Activated CD4-positive, alpha-beta memory T cell treated with anti-CD3 and anti-CD28 coated beads for 36 hours (primary cell): ENCODE measurements at places on chromosomes 5 and 9. TPM values are rescaled to one million over a fixed set of nuclear protein-coding genes. Genes with fewer than 3 reads are reported as not detected.

DNA sequence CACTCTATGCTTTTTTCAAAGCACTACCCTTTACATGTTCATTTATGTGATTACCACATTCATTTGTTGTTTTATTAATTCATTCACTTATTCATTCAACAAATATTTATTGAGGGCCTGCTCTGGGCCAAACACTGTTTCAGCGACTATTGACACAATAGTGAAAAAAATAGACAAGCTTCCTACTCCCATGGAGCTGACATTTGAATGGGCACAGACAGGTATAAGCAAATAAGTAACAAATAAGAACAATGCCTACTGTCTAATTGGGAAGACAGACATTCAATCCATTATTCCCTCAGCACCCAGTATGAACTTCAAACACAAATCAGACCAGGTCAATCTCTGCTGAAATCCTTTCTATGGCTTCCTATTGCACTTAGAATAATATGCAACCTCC is 156.9 kb upstream of the NR3C1 start:
- DNase-seq: no peak

DNA sequence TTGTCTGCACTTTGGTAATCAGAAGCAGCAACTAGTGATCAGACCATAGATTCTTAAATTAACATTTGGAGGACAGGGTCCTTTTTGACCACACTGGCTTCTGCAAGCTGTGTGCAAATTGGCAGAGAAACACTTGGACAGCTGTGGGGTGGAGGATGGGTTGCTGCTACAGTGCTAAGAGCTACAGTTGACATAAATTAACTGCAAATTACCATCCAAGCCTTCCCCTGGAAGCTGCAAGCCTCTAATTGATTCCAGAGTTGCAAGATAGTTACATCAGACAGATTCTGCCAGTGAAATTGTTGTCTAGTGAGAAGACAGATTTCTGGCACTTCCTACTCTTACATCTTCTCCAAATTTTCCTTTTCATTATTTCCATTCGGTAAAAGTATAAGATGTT is 517.7 kb downstream of the DIRAS2 start:
- DNase-seq: no peak

DNA sequence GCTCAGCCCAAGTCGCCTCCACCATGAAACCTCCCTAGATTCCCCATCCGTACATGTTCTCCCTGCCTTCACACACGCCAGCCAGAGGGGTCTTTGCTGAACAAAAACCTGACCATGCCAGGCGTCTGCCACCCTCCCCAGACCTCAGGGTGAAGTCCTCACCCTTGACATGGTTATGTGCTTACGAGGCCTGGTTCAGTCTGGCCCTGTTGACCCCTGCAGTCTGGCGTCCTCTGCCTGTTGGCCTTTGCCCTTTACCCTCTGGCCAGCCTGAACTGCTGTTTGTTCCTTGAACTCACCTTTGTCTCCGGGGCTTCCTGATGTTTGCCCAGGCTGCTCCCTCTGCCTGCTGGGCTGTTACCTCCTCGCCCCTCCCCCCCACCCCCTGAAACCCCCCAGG is 29.8 kb downstream of the NCS1 start:
- DNase-seq: no peak

DNA sequence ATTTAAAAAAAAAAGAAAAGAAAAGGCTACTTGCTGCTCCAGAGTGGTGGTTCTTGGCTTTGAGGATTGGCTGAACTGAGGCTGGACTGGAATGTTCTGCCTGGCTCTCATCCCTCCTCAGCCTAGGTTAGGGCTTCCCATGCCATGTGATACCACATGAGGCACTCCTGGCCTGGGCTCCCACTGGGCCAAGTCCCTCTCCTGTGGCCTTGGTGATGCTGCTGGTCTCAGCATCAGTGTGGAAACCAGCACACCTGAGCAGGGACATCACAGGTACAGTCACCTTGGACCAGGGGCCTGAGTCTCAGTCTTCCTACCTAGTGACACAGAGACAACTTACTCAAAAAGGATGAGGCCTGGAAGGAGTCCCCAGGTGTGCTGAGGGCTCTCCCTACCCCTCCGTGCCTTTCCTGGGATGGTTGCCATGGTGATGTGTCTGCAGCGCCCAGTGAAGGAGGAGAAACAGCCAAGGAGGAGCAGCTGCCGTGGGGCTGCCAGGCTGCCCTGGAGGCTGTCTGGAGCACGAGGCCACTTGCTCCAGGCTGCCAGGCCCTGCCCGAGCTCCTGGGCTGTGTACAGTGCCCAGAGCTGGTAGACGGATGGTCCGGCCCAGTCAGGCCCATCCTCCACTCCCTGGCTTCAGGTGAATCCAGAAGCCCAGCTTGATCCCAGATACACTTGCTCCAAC is 71.0 kb downstream of the WNK2 start:
- no peak for DNase-seq

- DNase-seq: no peak
Observed at GRCh38 chr9:92439921-92440750, 15.9 kb upstream of the OMD start.

DNA sequence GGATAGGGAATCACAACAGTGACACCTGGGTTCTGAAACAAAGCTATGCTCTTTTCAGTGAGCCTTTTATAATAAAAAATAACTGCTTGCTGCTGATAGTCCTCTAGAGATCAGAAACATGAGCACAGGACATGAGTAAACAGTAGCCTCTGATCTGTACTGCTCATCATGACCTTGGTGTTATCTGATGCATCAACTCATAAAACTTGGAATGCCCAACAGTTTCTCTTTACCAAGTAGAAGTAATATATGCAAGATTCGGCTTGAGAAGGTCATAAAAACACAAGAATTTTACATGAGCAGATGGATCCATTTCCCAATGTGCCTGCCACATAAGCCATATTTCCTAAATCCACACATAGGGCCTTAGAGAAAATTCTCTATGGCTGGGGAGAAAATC is 318.3 kb upstream of the GRAMD2B start:
- DNase-seq: no peak

NANS gene
- 48.4 TPM for total RNA-seq

SLC23A1 gene
- 1.4 TPM for total RNA-seq

DNA sequence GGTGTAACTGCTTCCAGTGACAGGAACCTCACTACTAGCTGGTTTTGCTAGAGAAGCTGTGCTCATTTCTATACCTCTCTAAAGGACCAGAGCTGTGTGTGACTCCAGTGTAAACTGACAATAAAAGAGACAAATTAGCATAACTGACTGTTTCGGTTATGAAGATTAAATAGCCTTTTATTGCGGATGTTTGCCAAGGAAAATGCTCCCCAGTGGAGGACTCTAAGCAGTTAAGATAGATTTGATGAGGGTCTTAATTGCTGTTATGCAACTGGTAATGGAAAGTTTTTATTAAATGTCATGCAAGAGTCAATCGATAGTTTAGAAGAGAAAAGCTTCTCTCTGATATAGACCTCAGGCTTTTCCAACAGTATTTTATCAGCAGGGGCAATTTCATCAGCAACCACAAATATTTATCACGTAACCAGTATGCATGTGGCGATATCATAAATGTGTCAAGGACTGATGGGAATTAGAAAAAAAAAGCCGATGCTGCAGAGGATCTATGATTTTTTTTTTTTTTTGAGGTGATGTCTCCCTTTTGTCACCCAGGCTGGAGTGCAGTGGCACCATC is 275.2 kb upstream of the DMAC1 start:
- DNase-seq: no peak

- no peak for DNase-seq
Observed at GRCh38 chr5:178673801-178674295, 47.0 kb upstream of the CLK4 start.

DNA sequence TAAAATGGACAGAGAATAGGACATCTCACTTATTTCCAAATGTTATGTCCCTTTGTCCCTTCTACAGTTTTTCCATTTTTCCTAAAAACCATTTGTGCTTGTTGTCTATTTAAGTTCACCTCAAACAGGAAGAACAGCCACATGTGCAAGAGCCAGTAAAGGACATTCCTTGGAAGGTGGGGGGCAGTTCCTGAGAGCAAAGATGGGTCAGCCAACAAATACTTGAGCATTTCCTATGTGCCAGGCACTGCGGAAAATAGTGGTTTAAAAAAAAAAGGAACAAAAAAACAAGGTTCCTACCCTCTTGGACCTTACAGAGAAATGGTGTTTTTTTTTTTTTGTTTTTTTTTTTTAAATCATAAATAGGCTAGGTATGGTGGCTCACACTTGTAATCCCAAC is 26.8 kb downstream of the ANP32B start:
- DNase-seq: no peak

NUTM2F gene
- total RNA-seq: not detected

FABP6 gene
- total RNA-seq: not detected

GRCh38 chr9:128685636-128686489 is 3.2 kb upstream of the SET start:
- DNase-seq: peak; percentile 70

GRCh38 chr9:111110805-111111204 is 72.5 kb upstream of the LPAR1 start:
- DNase-seq: no peak

GRCh38 chr9:126363847-126364671 is 37.4 kb downstream of the MVB12B start:
- DNase-seq: no peak

DNA sequence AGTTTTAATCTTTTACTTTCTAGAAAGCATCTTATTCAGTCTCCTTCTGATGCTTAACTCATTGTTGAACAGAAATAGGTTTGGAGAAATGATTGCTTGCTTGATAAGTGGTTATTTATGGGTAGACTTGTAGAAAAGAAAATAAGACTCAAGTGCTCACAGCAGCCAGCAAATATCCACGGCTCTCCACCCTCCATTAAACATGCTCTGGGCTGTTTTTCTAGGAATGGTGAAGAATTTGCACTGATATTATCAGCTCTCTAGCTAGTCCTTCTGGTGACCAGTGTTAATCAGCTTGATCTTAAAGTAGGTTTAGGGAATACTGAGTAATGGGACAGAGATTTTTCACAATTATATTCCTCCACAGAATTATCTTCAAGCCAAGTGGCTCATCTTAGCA is 60.6 kb downstream of the SLC1A3 start:
- DNase-seq: no peak

GRCh38 chr5:72649449-72649848 is 142.2 kb upstream of the ZNF366 start:
- no peak for DNase-seq

GRCh38 chr9:127923771-127924170 is 6.8 kb downstream of the PIP5KL1 start:
- no peak for DNase-seq

- DNase-seq: peak; percentile 50
Observed at GRCh38 chr9:88387036-88387551, 1.1 kb upstream of the SPIN1 start.

KCNV2 gene
- not detected for total RNA-seq

DNA sequence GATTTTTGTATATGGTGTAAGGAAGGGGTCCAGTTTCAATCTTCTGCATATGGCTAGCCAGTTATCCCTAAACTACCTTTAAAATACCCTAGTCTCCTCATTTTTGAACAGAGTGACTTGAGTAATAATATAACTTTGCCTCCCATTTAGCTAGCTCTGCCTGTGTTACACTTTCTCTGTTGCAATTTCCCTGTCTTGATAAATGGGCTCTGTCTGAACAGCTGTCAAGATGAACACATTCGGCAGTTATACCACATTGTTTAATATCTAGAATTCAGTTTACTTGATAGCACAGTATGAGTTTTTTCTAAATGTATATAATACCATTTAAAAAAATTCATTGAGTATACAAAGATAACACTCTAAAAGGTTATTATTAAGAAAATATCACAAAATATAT is 562.9 kb upstream of the FTMT start:
- DNase-seq: no peak

GLDC gene
- total RNA-seq: 9.9 TPM

- DNase-seq: no peak
Observed at GRCh38 chr5:79588696-79589095, 23.5 kb upstream of the TENT2 start.

GRCh38 chr5:103889500-103890209 is 327.1 kb upstream of the NUDT12 start:
- DNase-seq: no peak

- DNase-seq: no peak
Observed at GRCh38 chr5:35820735-35821134, 36.0 kb upstream of the IL7R start.

FAM200C gene
- 1.4 TPM for total RNA-seq

- DNase-seq: no peak
Observed at GRCh38 chr9:14240537-14240936, 73.4 kb downstream of the NFIB start.

DNA sequence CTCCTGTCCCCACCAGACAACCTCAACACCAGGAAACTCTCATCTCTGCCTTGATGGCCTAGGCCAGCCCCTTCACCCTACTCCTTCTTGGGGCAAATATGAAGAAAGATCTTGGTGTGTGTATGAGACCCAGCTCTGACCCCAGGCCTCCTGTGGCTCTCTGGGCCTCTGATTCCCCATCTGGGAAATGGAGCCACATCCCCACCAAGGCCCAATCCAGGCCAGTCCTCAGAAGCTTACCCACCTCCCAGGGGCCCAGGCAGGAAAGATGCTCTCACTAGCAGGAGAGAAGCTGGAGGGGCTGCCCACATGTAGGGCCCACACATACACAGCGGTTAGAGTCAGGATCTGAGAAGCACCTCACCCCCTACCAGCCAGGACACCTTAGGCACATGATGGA is 38.9 kb downstream of the BICD2 start:
- no peak for DNase-seq

DNA sequence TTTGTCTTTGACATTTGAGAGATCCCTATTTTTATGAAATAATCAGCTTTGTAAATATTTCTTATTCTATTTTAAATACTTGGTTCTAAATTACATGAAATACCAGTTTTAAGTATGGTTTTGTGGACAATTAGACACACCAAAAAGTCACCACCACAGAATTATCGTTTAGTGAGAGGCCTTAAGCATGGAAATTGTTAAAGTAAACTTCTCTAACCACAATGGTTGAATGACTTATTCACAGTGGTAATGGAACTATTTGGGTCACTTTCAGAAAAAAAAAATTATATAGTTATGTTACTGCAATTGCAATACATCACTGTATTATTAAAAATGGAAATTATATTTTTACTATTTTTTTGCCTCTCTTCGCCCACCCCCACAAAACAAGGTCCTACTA is 1252.5 kb downstream of the EFNA5 start:
- no peak for DNase-seq

PITX1 gene
- 0.22 TPM for total RNA-seq

SLC25A25 gene
- 17.3 TPM for total RNA-seq

DAB2IP gene
- total RNA-seq: not detected

- no peak for DNase-seq
Observed at GRCh38 chr9:76032038-76032796, 141.7 kb downstream of the PCSK5 start.

GRCh38 chr9:18730241-18730640 is 256.3 kb downstream of the ADAMTSL1 start:
- DNase-seq: no peak

FLT4 gene
- total RNA-seq: 1.4 TPM

DNA sequence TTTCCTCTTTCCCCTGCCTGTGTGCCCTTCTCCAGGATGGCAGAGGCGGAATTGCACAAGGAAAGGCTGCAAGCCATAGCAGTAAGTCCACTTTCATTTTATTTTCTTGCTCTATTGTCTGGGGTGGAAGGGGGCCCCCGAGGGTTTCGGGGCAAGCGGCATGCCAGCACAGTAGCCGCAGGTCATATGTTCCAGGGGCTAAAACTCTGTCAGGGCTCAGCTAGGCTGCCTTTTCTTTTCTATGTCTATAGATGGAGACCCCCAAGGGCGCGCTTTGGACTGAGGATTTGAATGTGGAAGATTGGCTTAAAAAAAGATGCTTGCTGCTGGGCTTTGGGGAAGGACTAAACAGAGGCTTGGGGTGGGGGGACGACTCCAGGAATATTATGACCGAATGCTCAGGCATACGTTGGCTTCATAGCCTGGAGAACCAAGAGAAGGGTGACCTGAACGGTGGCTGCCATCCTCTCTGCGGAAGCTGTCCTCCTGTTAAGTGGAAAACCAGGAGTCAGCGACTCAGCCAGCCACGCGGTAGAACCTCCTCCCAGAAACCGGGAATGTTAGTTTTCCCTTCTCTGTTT is 545 bp downstream of the PALM2AKAP2 start:
- no peak for DNase-seq

PCDHGA6 gene
- 0.10 TPM for total RNA-seq
